Activated CD4-positive, alpha-beta T cell treated with anti-CD3 and anti-CD28 coated beads, Interleukin-2, amount 10 ng/mL, durations not matched to agents 7 days and 5 days (primary cell): ENCODE measurements at places on chromosomes 6 and 20. TPM values are rescaled to one million over a fixed set of nuclear protein-coding genes. Genes with fewer than 3 reads are reported as not detected.

GRCh38 chr20:44460795-44461141, 14.9 kb upstream of the TTPAL start:
- DNase-seq, result no peak

DNA sequence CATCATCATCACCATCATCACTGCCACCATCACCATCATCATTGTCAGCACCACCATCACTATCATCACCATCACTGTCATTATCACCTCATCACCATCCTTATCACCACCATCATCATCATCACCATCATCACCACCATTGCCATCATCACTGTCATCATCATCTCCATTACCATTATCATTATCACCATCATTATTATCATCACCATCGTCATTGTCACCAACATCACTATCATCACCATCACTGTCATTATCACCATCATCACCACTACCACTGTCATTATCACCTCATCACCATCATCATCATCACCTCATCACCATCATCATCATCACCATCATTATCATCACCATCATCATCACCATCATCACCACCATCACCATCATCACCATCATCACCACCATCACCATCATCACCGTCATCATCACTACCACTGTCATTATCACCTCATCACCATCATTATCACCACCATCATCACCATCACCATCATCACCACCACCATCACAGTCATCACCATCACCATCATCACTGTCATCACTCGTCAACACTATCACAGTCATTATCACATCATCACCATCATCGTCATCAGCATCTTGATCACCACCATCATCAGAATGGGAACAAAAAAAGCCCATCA, 191.1 kb downstream of the TTLL2 start:
- no peak for DNase-seq

DNA sequence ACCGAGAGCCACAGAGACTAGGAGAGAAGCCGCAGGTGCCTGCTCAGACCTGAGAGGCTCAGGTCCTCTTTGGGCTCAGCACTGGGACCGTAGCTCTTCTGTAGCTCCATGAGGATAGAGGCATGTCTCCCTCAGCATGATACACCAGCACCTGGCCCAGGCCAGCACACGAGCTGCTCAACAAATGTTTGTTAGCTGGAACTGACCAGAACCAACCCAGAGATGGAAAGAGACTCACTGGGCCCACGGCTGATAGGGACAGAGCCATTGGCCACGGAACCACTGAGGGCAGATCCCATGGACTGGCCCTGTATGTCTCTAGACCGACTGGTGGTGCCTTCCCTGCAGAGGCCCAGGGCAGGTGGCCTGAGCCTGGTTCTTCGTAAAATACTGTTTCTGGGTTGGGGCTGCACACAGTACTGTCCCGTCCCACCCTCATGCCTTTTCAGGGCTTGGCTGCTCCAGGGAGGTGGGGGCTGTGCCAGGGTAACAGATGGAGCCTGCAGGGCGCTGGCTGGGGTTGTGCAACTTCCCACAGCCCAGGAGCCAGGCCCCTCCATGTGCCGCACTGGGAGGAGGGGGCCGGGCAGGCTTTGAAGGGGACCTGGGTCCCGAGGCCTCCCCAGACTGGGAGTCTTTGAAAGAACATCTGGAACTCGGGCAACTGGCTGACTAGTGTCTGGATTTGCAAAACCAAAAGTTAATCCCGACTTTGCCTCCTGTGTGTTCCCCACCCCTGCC, 5.2 kb downstream of the C20orf204 start:
- no peak for DNase-seq

GRCh38 chr6:167776906-167777627, 49.6 kb upstream of the AFDN start:
- no peak for DNase-seq

DNA sequence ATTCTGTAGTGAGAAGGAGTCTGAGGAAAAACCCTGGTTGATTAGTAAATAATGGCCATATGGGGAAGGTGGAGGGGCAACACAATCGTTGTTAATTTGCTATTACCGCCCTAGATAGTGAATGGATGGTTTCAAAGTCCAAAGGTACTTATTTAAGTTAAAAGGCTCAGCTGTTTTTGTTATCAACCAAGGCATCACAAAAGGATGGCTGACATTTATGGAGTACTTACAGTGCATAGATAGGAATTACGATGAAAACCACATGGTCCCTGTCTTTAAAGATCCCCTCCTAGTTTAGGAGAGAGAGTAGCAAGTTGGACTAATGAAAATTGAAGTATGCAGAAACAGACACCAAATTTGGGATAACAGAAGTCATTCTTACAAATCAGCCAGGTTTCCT, 319.6 kb downstream of the CDKAL1 start:
- no peak for DNase-seq

The SMLR1 gene
- total RNA-seq, result not detected

The PHACTR3 gene
- not detected for total RNA-seq

DNA sequence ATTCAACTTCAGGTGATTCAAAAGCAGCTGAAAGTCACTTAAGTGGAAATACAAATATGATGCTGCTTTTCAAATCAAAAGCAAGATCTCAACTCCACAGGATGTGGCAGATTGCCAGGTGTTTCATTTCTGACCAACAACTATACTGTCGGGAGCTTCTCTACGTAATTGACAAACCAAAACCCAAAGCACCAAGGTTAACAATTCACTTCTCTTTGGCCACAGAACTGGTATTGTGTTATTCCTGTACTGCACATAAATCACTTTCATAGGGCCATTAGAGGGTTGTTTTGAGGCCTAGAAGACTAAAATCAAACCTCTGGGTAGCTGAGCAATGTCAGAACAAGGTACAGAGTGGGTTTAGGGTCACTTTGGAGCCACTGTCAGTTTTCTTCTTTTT, 169.7 kb downstream of the HAO1 start:
- peak; percentile 12 for DNase-seq

GRCh38 chr20:2559651-2560050, 23.3 kb downstream of the TMC2 start:
- no peak for DNase-seq
